ENCODE measurements at places on chromosomes 2 and 18. TPM values are rescaled to one million over a fixed set of nuclear protein-coding genes. Genes with fewer than 3 reads are reported as not detected.

RAB27B gene
- total RNA-seq: 1.3 TPM

DTNA gene
- total RNA-seq: 39.8 TPM

INHA gene
- total RNA-seq: under 0.01 TPM

SULT1C4 gene
- total RNA-seq: not detected

ANKRD29 gene
- total RNA-seq: 0.60 TPM

ARHGAP25 gene
- total RNA-seq: 1.1 TPM

IKZF2 gene
- 7.6 TPM for total RNA-seq

GRB14 gene
- 7.5 TPM for total RNA-seq

RUFY4 gene
- total RNA-seq: 0.08 TPM

FAM161A gene
- 1.9 TPM for total RNA-seq

KCNS3 gene
- 0.70 TPM for total RNA-seq

PTPRN gene
- 9.0 TPM for total RNA-seq

ASB18 gene
- not detected for total RNA-seq

TBR1 gene
- not detected for total RNA-seq

LTBP1 gene
- 326 TPM for total RNA-seq

TMEM200C gene
- total RNA-seq: 0.83 TPM

FRZB gene
- not detected for total RNA-seq

SLC25A12 gene
- 13.2 TPM for total RNA-seq

FIGN gene
- 0.53 TPM for total RNA-seq

DSC1 gene
- not detected for total RNA-seq

POLE4 gene
- total RNA-seq: 28.2 TPM

AGAP1 gene
- total RNA-seq: 6.2 TPM

CRACDL gene
- total RNA-seq: not detected

TGFA gene
- 1.7 TPM for total RNA-seq

CIDEA gene
- not detected for total RNA-seq

ATP6V1B1 gene
- total RNA-seq: 0.94 TPM

PSTPIP2 gene
- 2.1 TPM for total RNA-seq

CCDC138 gene
- 3.0 TPM for total RNA-seq

AQP12B gene
- total RNA-seq: not detected

GRP gene
- not detected for total RNA-seq

PPP3R1 gene
- 15.9 TPM for total RNA-seq

CD28 gene
- not detected for total RNA-seq

APOB gene
- total RNA-seq: not detected

COL3A1 gene
- 1,200 TPM for total RNA-seq
